Esophagus muscularis mucosa (tissue), 4 donors: ENCODE measurements at places on chromosomes 7 and 10. TPM values are rescaled to one million over a fixed set of nuclear protein-coding genes. Genes with fewer than 3 reads are reported as not detected.

GRCh38 chr10:24813856-24814255 lies 90.2 kb upstream of the ARHGAP21 start:
- H3K27ac ChIP-seq, result no peak overlapping the region
- no peak for DNase-seq
- H3K36me3 ChIP-seq, result no peaks in the 10 kb centered on the region
- H3K27me3 ChIP-seq, result no peaks in the 10 kb centered on the region

- no peak overlapping the region for H3K4me3 ChIP-seq
- no peak overlapping the region for H3K27ac ChIP-seq
- H3K4me1 ChIP-seq, result no peaks in the 10 kb centered on the region
- no peaks in the 10 kb centered on the region for H3K27me3 ChIP-seq
These were observed 66.8 kb upstream of the SEPHS1 start for GRCh38 chr10:13414855-13415254.

The LDB3 gene
- 19.1 TPM for total RNA-seq

GRCh38 chr10:104639590-104640338 lies 1.3 kb upstream of the SORCS3 start:
- peak overlapping the region; percentile 48 for H3K4me3 ChIP-seq
- H3K36me3 ChIP-seq, result no peaks in the 10 kb centered on the region
- DNase-seq, result peak; percentile 86
- H3K4me1 ChIP-seq, result peaks cover 44% of the 10 kb centered on the region

GRCh38 chr7:47452715-47453092 lies 129.2 kb downstream of the TNS3 start:
- peaks cover 59% of the 10 kb centered on the region for H3K4me1 ChIP-seq
- DNase-seq, result no peak
- no peaks in the 10 kb centered on the region for H3K36me3 ChIP-seq
- peak overlapping the region; percentile 70 for H3K27ac ChIP-seq

GRCh38 chr10:13294784-13295183 lies 5.1 kb downstream of the PHYH start:
- peaks cover 29% of the 10 kb centered on the region for H3K36me3 ChIP-seq
- H3K27me3 ChIP-seq, result no peaks in the 10 kb centered on the region
- no peak for DNase-seq
- no peak overlapping the region for H3K4me3 ChIP-seq

The NUDT13 gene
- 1.3 TPM for total RNA-seq

The SPDYE2 gene
- total RNA-seq, result not detected

The MDFIC gene
- total RNA-seq, result 38.4 TPM
